ENCODE measurements at places on chromosomes 16 and 17.

- no peak for DNase-seq
Observed at GRCh38 chr17:81150377-81151077, 14.8 kb upstream of the PVALEF start.

DNA sequence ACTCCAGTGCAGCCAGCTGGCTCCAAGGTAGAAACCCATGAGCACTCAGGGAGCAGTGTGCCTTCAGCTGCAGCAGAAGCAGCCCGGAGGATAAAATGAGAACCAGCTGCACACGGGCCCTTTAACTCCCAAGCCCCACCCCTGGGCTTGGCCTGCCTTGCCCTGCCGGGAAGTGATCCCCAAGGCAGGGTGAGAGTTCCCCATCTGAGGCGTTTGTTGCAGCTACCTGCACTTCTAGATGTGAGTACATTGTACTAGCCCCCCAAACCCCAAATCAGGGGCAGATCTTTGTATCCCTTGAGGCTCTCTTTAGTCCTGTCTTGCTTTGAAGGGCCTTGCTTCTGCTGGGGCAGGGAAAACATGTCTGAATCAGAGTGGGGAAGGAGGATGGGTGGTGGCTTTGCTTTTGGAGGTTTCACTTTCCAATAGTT lies at the start of gene MVP:
Gene MVP, plus strand, starts transcription at position 192 of the 431 bp plus-strand sequence. CDS start 10,088 bp downstream, outside the sequence.
- DNase-seq: no peak

- no peak for DNase-seq
Observed at GRCh38 chr16:88785106-88785924, at the start of gene PIEZO1. PIEZO1 (minus strand) TSS chr16:88785220; CDS start chr16:88784964, 256 bp downstream.

DNA sequence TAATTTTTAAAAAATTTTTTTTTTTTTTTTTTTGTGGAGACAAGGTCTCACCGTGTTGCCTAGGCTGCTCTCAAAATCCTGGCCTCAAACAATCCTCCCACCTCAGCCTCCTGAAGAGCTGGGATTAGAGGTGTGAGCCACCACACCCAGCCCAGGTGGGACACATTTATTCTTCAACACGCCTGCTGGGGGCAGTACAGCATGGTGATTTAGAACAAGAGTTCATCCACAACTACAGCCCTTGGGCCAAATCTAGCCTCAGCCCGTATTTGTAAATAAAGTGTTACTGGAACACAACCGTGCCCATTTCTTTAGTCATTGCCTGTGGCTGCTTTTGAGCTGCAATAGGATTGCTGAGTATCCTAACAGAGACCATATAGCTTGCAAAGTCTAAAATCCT lies 92.8 kb downstream of the KATNIP start:
- no peak for DNase-seq

- DNase-seq: no peak
Observed at GRCh38 chr16:54116124-54116655, 170.4 kb downstream of the IRX3 start.

DNA sequence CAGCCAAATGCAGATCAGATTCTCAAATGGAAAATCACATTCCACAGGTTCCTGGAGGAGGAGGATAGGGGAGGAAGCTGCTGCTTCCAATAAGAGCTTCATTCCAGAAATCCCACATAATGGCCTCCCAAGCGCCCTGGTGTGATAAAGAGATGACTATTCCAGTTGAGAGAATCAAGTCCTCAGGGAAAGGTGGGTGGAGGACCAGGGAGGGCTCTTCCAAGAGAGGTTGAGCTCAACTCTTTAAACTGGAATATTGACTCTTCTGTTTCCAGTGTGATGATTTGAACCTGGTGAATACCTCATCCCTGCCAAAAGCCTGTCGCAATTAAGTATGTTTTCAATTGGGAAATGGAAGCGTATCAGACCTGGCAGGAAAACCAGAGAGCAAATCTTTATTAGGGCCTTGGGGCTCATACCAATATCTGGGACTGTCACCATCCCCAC lies 81.4 kb upstream of the DYNLRB2 start:
- no peak for DNase-seq

DNA sequence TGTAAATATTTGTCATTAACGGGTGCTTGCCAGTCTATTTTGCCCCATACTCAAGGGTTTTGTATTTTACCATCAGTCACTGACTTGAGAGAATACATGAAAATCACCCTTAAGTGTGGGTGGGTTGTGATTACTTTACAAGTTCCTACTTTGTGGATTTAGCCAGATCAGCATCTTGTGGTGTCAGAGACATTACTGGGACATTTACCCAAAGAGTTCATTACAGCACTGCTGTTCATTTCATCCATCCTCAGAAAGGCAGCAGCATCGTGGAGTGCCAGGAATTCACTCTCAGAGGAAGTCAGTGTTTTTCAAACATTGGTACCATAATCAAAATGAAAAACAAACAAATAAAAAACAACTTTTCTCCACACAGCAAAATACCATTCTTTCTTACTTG lies 110.8 kb downstream of the CNTNAP4 start:
- DNase-seq: no peak

GRCh38 chr17:45759761-45760160 lies 24.4 kb upstream of the CRHR1 start:
- DNase-seq: no peak

GRCh38 chr16:28590384-28591340 lies 6.2 kb downstream of the SULT1A2 start:
- no peak for DNase-seq

DNA sequence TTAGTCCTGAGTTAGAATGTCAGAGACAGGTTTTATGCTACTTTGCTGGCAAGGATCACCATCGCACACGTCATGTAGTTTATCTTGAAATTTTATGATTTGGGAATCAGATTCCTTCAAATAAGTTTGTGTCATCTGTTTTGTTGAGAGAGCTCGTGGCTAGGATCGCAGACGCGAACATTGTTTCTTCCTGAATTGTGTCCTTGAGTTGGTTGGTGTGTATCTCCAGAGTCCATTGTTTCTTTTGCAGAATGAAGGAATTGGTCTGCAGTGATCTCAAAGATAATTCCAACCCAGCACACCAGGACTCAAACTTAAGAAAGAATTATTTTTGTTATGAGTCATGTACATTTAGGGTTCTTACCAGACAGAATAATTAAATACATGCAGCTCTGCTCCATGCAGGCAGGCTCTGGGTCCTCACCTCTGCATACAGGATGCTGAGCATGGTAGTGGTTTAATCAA lies 51.6 kb downstream of the PRKCA start:
- no peak for DNase-seq

- no peak for DNase-seq
Observed at GRCh38 chr16:24318680-24319079, 62.5 kb downstream of the CACNG3 start.

Data from cerebellar nuclear complex (tissue), 1 donor.